Suprapubic skin (tissue), 4 donors: ENCODE measurements at places on chromosomes 2 and 18. TPM values are rescaled to one million over a fixed set of nuclear protein-coding genes. Genes with fewer than 3 reads are reported as not detected.
A peak's percentile ranks its signal among the peaks of the same experiment; 100 is the strongest.

DNA sequence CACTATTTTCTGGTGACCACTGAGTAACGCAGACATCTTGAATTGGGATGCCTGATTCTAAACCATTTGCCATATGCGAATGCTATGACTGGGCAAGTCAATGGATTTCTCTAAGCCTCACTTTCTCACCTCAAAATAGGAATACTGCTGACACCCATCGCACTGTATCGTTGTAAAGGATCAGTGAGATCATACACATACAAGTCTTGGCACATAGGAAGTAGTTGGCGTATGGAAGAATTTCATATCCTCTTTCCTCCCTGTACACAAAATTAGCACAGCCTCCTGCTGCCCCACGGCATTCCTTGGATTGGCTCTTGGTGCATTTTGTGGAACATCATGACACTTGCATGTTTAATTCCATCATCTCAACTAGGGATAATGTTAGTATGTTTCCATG is 366.9 kb downstream of the CMPK2 start:
- no peaks in the 10 kb centered on the region for H3K27me3 ChIP-seq
- H3K4me1 ChIP-seq, result no peaks in the 10 kb centered on the region
- H3K27ac ChIP-seq, result no peak overlapping the region
- no peak for DNase-seq
- H3K36me3 ChIP-seq, result no peaks in the 10 kb centered on the region

DNA sequence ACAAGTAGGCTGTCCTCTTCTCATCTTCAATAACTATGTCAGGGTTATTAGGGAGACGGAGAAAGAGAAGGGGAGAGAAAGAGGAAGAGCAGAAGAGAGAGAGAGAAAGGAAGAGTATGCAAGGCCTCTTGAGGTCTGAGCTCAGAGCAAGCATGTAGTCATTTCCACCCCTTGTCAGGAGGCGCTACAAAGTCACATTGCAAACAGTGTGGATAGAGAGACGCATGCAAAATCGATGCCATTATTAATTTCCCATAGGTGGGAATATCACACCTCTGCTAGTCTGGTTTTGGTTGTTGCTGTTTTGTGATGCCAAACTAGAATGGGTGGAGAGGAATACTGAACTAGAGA is 24.2 kb upstream of the SERPINE2 start:
- H3K4me1 ChIP-seq, result no peaks in the 10 kb centered on the region
- H3K4me3 ChIP-seq, result no peak overlapping the region
- no peak overlapping the region for H3K27ac ChIP-seq
- no peak for DNase-seq
- no peaks in the 10 kb centered on the region for H3K36me3 ChIP-seq

DNA sequence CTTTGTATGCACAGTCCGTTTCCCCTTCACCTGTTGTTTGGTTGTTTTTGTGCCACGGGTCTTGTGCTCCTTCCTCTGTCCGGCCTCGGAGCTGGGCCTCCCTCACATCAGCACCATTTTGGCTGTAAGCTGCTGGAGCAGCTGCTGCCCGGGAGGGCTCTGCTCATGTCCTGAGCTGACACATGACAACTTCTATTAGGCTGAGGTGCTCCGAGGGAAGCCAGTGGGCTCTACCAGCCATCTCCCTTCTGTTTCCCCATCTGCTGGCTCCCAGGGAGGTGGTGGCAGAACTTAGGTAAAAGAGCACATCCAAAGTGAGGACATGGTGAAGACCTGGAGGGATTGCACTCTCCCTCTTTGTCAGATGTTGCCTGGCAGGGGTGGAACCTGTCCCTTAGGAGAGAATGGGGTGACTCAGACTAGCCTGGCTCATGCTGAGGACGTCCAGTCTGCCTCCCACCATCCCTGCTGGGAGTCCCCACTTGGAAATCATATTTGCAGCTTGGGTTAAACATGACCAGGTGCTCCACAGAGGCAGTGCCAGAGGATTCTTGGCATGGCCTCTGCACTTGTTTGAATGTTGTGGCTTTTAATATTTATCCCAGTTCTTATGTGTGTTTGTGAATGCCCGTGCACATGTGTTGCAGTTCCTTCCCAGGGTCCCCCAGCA is 49.8 kb upstream of the TNP1 start:
- no peak overlapping the region for H3K4me3 ChIP-seq
- no peaks in the 10 kb centered on the region for H3K27me3 ChIP-seq
- H3K4me1 ChIP-seq, result no peaks in the 10 kb centered on the region
- no peak overlapping the region for H3K27ac ChIP-seq
- H3K36me3 ChIP-seq, result no peaks in the 10 kb centered on the region

DNA sequence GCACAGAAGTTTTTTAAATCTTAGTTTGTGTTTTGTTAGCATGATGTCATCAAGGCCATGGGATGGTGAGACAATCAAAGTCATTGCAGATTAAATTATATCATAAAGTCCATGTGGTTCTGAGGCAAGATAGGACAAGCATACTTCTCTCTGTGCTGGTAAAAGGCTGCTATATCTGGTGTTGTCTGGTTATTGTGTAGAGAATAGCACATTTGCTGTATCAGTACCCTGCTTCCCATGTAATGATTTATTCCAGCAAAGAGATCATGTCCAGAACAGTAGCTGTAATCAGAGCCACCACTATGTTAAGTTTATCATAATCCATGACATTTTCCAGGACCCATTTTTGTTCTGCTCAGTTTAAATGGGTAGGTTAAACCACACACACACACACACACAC is 123.0 kb downstream of the TTC27 start:
- no peak overlapping the region for H3K27ac ChIP-seq
- no peak overlapping the region for H3K4me3 ChIP-seq
- H3K4me1 ChIP-seq, result no peaks in the 10 kb centered on the region
- no peaks in the 10 kb centered on the region for H3K36me3 ChIP-seq

DNA sequence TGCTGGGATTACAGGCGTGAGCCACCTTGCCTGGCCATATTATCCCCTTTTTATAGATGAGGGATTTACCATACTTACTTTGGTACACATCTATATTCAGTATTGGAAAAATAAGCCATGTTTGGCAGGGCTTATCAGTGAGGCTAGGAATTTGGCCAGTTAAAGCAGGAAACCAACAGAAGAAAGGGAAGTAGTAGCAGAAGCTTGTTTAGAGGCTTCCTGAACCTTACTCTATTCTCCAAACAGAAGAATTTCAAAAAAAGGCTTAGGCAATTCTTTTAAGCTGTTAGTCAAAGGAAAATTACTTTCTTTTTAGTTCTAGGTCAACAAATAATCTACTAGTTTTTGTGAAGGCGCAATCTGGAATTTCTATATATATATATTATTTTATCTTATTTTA is 3.2 kb upstream of the GLS start:
- H3K27ac ChIP-seq, result no peak overlapping the region
- H3K27me3 ChIP-seq, result no peaks in the 10 kb centered on the region
- no peak overlapping the region for H3K4me3 ChIP-seq
- H3K36me3 ChIP-seq, result no peaks in the 10 kb centered on the region
- peaks cover 5% of the 10 kb centered on the region for H3K4me1 ChIP-seq

GRCh38 chr18:52812834-52813233 is 472.8 kb downstream of the DCC start:
- H3K4me1 ChIP-seq, result no peaks in the 10 kb centered on the region
- no peaks in the 10 kb centered on the region for H3K36me3 ChIP-seq
- H3K4me3 ChIP-seq, result no peak overlapping the region
- no peak for DNase-seq
- H3K27ac ChIP-seq, result no peak overlapping the region

DNA sequence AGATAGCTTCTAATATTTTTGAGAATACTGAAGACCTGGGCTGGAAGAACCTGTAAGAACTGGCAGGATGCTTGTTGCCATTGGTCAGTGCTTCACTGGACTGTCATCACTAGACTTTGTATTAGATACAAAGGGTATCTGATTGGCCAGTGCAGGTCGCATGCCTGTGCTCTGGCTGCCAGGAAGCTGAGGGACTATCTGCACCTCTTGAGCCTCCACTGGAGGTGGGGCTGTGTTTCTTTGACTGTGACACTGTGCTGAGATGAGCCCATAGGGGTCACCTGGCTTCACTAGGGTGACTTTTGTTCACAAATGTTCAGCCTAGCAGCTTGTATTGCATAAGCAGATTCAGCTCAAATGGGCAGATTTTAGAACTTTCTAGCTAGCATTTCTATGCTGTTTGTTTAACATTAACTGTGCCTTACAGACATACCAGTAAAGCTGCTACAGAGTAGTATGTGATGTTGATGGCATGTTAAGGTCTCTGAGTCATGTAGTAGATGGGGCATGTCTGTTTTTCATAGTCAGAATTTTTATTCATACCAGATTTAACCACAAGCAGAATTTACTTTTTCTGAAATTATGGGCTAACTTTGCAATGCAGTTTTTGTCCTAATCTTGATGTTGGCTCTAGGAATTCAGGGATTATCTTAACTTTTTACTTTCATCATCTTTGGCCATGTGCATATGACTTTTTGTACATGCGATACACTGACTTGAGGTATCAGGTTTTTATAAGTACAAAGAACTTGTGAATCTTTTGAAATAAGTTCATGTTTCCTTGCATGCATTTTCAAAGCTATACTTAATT is 56.1 kb downstream of the RHBDD1 start:
- H3K36me3 ChIP-seq, result peaks cover 6% of the 10 kb centered on the region
- no peak overlapping the region for H3K4me3 ChIP-seq
- no peak overlapping the region for H3K27ac ChIP-seq
- DNase-seq, result no peak

Gene SLC4A3
- 3.2 TPM for total RNA-seq

Gene VWA3B
- not detected for total RNA-seq

Gene STAMBP
- 34.9 TPM for total RNA-seq

- no peak overlapping the region for H3K4me3 ChIP-seq
- H3K36me3 ChIP-seq, result no peaks in the 10 kb centered on the region
- H3K27ac ChIP-seq, result no peak overlapping the region
Measured at GRCh38 chr2:216389570-216389969, 17.3 kb upstream of the MARCHF4 start.

DNA sequence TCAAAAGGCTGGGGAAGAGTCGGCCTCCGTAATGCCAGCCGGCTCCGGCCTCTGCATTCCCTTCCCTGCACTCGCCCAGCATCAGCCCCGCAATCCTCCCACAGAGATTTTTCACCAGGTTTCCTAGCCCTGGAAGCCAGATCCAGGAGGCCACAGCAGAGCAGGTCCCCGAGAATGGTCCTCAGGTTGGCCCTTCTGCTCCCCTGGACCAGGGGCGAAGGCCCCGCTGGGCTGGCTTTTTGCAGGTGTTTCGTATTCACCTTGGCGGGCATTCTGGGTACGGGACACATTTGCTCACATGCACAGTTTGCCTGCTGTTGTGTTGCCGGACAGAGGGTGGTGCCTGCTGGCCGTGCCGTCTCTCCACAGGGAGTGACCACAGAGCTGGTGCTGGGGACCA is 309.5 kb downstream of the NDUFA10 start:
- no peak overlapping the region for H3K27ac ChIP-seq
- H3K4me1 ChIP-seq, result peaks cover 12% of the 10 kb centered on the region
- H3K36me3 ChIP-seq, result no peaks in the 10 kb centered on the region
- DNase-seq, result peak; percentile 73
- H3K4me3 ChIP-seq, result no peak overlapping the region

DNA sequence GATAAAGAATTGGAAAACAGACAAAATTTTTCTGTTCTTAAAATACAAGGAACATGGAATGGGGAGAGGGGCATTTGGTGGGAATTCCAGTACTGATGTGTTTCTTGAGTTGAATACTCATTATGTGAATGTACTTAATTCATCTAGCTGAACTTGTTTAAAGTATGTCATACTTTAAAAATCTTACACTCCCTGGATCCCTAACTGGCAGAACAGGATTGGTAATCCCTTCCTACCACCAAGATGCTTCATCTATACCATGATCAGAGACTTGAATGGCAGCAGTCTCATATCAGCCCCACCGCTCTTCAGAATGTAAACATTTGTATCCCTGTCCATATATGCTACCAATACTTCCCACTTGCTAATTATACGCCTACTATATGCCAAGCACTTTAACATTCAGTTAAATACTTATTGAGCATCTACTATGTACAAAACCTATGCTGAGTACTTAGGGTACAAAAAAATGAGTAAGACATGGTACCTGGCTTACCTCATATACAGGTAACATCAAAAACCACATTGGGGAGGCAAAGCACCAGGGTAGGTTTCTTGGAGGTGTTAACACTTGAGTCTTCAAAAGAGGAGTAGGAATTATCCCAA is 5.3 kb downstream of the MEMO1 start:
- H3K36me3 ChIP-seq, result no peaks in the 10 kb centered on the region
- peak overlapping the region; percentile 8 for H3K27ac ChIP-seq
- DNase-seq, result no peak
- H3K4me1 ChIP-seq, result peaks cover 46% of the 10 kb centered on the region

Gene TGIF1
- total RNA-seq, result 117 TPM

DNA sequence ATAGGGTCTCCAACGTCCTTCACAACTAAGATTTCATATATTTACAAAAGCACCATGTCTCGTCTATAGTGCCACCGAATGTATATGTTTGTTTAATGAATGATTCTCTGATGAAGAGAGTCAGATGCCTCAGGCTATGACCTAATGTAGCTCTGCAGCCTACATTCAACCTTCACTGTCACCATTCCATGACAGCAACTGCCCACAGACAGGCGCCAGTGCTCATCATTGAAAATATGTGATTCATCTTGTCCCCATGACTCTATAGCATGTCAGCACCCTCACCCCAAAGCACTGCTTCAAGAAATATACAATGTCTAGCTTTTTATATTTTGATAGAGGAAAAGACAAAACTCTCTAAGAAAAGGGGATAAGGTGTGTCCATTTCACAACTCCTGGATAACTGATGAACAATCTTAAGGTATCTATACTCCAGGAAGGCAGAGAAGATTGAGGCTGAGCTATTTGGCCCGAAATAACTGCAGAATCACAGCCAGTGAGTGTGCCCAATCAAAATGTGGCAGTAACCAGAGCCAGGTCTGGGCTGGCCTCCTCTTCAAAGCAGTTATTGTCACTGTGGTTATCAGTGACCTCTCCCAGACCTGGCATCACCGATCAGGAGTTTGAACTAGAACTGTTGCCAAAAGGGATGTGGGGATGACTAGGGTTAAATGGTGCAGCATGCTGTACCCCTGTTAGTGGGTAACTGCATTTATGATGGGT is 246.6 kb downstream of the SETBP1 start:
- H3K36me3 ChIP-seq, result no peaks in the 10 kb centered on the region
- no peak overlapping the region for H3K27ac ChIP-seq
- H3K4me1 ChIP-seq, result peaks cover 7% of the 10 kb centered on the region
- H3K4me3 ChIP-seq, result no peak overlapping the region
